ENCODE measurements at places on chromosomes 11 and 22.

DNA sequence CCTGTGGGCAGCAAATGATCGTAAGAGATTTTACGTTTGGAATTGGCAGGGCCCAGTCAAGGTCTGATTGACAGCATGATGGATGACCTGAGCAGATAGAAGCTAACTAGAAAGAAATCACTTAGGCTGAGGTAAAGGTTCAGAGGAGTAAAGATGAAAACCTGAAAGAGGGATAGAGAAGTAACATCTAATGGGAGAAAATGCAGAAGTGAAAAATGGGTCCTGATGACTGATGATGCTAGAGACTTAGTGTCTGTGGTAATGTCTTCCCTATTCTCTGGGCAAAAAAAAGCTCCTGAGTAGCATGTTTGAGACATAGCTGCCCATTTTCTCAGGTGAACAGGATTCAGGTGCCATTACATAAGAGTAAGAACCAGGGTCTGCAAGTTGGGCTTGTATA, 628.8 kb upstream of the ANO5 start:
- DNase-seq = no peak

DNA sequence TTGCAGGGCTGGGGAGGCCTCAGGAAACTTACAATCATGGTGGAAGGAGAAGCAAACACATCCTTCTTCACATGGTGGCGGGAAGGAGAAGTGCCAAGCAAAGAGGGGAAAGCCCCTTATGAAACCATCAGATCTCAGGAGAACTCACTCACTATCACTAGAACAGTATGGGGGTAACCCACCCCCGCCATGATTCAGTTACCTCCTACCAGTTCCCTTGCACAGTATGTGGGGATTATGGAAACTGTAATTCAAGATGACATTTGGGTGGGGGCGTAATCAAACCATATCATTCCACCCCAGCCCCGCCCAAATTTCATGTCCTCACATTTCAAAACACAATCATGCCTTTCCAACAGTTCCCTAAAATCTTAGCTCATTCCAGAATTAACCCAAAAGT, 16.2 kb downstream of the IMMP1L start:
- DNase-seq = no peak

DNA sequence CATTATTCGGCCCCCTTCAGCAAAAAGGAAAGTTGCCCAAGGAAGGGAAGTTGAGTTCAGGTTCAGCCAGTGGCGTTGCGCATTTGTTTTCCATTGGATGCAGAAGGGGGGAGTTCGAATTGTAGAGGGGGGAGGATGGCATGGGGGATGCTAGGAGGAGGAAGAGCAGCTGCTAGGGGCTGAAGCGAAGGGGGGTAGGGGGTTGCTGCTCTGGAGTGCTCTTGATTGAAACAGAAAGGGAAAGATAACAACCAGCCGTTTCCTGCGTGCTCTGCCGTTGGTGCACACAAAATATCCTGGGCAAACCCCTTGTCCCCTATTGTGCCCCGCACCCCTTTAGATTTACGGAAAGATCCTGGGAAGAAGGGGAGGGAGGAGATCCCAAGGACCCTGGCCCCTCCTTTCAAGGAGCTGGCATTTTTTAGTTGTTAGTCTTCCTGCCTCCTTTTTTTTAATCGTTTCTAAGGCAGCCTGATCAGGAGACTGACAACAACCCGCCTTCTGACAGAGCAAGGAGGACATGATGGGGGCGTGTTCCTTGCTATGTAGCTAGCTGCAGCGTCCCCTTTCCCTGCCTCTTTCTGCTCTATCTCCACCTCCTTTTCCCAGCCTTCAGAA, 2.1 kb downstream of the KMT2A start:
- peak; percentile 85 for DNase-seq

DNA sequence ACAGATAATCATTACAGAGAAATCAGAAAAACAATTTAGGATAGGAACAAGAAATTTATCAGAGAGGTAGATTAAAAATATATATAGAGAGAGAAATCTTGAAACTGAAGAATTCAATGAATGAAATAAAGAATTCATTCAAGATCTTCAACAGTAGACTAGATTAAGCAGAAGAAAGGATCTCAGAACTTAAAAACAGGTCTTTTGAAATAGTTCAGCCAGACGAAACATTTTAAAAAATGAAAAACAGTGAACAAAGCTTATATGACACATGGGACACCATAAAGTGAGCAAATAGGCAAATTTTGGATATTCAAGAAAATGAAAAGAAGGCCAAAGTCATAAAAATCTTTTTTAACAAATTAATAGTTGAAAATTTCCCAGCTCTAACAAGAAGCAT, 138.8 kb downstream of the CASP12 start:
- no peak for DNase-seq

DNA sequence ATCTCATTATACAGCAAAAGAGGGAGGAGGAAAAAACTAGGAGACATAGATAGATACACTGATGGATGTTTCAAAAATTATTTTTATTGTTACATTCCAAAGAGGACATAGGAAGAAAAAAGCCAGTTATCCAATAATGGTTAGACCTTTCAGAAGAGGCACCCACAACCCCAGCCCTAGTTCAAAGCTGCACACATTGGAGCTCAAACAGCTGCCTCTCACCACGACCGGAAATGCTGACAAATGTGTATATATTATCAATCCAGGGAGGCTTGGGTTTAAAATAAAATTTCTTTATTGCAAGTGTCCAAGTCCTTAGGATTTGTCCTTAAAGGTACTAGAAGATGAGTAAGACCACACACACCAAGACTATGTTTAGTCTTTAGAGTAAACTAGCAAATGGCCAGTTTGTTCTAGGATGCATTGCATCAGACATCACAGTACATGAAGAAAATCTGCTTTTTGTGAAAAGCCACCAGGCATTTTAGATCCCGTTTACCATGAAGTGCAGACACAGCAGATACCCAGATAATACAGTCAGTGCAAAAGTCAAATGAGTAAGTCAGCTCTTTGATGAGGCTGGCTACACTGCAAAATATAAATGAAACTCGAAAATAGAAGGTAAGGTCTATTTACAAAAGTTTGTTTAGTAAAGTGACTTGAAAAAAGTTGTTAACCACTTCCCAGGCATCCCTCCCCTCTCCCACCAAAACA, 4.6 kb upstream of the ASCL3 start:
- no peak for DNase-seq

DNA sequence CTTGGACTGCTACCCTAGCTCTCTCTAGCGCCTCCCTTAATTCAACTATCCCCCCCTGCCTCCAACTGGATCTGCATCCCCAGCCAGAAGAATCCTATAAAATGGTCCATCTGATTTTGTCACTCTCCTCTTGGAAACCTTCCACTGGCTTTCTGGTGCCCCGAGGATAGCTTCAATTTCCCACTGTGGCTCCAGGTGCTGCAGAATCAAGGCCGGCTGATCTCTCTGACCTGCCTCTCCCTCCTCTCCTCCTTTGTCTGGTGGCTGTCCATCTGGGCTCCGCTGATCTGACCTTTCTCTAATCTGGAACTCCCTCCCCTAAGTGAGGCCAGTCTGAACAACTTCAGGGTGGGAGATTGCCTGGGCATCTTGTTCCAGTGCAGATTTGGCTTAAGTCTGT, 6.1 kb upstream of the GRK3 start:
- DNase-seq = no peak

- no peak for DNase-seq
Measured at GRCh38 chr22:42419243-42419881, 12.8 kb downstream of the NFAM1 start.

GRCh38 chr11:67614730-67615714, 8.3 kb downstream of the NDUFV1 start:
- peak; percentile 55 for DNase-seq

DNA sequence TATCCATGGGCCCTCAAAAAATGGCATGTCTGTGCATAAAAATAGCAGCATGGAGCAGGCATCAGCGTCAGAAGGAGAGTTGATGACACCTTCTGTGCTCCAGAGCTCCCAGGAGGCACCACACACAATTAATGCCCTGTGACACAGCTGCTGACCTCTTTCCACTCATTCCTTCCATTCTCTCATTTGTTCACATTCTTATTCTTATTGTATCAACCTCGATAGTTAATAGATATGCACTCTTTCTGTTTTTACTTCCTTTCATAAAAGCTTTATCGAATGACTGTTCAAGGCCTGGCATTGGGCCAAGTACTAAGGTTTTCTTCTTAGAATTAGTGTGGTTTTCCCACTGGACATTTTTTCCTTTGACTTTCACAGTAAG, 266.0 kb upstream of the MTNR1B start:
- no peak for DNase-seq

DNA sequence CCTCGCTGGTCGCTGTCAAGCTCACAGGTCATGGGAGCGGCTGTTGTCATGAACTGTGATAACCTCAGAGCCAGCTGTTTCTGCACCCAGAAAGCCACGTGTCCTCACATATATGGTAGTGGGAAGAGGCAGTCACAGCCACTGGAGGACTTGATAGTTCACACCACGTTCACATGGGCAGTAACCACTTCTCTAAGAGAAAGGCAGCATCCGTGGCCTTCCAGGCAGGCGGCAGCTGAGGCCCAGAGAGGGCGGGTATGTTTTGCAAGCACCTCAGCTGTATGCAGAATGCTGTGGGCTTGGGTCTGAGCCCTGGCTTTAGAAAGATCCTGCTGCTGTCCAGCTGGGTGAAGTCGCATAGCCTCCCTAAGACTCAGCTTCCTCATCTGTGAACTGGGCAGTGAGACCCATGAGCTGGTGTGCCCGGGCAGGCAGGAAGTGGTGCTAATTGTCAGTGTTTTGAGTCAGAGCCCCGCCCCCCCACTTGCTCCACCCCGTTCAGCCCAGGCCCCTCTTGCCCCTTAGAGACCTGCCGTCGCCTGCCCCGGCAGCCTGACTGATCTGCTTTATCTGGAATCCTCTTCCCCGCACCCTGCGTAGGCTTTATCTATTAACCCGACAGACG, 13.3 kb downstream of the TTC38 start:
- DNase-seq = no peak

DNA sequence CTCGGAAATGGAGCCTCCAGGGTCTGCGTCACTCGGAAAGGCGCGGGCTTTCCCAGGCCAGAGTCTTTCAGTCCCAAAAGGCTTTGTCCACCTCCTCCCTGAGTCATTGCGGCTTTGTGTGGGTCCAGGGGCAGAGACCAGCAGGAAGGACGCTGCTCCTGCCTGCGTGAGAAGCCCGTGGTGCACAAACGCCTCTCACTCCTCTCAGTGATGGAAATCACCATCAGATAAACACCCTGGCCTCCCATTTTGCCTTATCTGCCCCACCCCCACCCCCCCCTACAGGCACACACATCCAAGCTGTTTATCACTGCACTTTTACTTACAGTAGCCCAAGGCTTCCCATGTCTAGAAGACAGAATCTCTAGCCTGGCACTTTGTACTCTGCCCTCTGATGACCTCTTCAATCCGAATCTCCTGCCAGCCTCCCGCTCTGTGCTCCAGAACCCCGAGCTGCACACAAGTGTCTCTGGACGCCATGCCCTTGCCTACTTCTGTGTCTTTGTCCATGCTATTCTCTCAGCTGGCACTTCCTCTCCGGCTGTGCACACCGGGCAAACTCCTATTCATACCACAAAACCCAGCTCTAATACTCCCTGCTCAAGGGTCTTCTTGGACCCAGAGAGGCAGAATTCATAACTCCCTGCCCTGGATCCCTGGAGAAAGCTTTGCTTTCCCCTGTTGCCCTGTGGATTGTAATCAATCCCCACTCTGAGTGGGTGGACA, 954.6 kb downstream of the TBC1D22A start:
- DNase-seq = no peak

GRCh38 chr11:1281326-1281973, 28.0 kb downstream of the TOLLIP start:
- DNase-seq = no peak

DNA sequence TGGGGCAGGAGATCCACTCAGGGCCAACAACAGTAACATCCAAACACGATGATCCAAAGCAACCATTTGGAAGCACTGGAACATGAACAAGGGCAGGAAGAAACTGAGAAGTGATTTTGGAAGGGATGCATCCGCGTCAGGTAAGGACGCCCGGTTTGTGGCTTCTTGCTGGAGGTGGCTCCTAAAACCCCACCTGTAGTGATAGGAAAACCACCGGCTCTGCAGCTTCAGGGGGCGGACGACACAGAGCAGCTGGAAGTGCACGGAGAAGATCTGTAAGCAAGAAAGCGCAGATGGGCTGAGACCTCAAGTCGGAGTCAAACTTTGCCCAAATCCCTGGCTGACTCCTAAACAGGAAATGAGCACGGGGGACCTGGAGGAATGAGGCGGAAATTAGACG, 1066.1 kb downstream of the BRD1 start:
- DNase-seq = no peak

- no peak for DNase-seq
Measured at GRCh38 chr22:17749605-17750395, 24.5 kb downstream of the BID start.

- DNase-seq = no peak
Measured at GRCh38 chr11:47234669-47235100, 13.9 kb downstream of the ACP2 start.

GRCh38 chr11:22681281-22681812, 14.9 kb downstream of the GAS2 start:
- no peak for DNase-seq

DNA sequence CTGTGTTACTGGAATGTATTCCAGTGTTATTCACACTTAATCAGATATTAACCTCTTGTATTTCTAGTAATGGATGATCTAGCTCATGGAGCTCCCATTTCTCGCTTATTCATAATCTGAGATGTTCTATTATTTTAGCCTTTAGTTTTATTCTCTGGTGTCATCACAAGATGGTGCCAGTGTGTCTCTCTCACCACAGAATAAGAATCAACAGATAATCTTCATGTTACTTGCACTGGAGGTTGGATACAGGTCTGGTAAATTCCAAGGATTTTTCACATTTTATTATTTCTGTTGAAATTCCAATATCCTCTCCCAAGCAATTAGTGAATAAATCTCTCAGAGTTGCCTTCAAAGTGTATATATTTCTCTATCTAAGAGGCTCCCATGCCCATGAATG, 74.6 kb downstream of the CASP12 start:
- no peak for DNase-seq

GRCh38 chr11:130126516-130126915, 33.1 kb upstream of the ST14 start:
- no peak for DNase-seq
